ENCODE measurements at places on chromosomes 2 and 18. TPM values are rescaled to one million over a fixed set of nuclear protein-coding genes. Genes with fewer than 3 reads are reported as not detected.

The SERPINB12 gene
- not detected for total RNA-seq

The SERPINB4 gene
- total RNA-seq = not detected

The ZNF521 gene
- total RNA-seq = not detected

DNA sequence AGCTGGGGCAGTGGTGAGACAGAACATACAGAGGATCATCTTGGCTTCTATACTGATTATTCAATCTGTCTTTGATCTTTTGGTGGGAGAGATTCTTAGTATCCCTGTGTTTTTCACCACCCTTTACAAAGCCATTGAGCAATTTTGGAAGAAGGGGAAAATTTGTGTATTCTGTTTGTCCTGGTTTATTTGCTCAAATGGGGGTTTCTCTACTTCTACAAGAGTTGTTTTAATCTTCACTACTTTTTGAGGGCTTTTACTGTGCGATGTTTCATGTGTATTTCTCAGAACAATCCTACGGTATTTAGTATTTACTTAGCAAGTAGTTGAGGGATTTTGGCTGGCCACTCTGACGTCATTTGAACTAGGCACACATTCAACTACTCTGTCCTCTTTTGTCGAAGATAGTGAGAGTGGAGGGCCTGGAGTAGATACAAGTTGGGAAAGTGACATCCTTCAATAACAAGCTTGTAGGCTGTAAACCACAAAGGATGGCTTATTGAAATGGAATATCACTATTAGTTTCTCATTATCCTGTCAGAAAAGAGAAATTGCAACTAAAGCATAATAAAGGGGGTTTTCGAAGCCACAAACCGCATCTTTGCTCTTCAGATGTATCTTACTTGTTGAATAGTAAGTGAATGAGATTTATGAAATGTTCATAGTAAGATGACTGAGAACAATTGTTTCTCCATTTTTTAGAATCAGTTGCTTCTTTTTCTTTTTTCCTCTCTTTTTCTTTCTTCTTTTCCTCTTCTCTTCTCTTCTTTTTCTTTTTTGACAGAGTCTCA lies 24.8 kb downstream of the FMNL2 start:
- no peak for DNase-seq

GRCh38 chr2:62426154-62426912 lies 79.7 kb downstream of the TMEM17 start:
- DNase-seq = no peak

DNA sequence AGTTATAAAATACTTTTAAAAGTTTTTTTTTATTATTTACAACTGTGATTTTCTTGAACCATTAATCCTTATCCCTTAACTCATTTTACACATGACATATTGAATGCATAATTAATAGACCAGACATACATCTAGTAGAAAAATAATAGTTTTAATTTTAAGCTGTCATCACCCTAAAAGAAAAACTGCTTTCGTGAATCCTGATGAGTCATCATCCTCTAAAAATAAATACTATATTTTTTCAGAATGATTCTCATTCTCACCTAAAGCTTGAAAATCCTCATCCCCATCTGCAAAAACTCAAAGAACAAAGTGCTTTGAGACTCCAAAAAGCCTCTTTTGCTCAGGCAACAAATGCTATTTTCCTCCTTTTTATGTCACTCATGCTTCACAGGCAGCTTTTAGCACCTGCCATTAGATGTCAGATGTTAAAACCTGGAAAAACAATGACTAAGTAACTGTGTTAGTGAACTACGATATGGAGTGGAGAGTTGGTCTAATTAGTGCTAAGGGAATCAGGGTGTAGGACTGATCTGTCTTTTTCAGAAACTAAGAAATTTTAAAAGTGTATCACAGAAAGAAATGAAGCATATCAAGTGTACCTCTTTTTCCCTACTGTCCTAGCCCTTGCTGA lies 297.6 kb downstream of the TMX3 start:
- no peak for DNase-seq

- no peak for DNase-seq
Measured at GRCh38 chr2:194917519-194917918, 739.5 kb upstream of the SLC39A10 start.

- DNase-seq = peak; percentile 82
Measured at GRCh38 chr2:8514796-8515758, 166.8 kb upstream of the ID2 start.

GRCh38 chr18:63878925-63879324 lies 8.6 kb upstream of the SERPINB2 start:
- no peak for DNase-seq

GRCh38 chr18:75135158-75135725 lies 73.7 kb downstream of the PTGR3 start:
- DNase-seq = no peak

DNA sequence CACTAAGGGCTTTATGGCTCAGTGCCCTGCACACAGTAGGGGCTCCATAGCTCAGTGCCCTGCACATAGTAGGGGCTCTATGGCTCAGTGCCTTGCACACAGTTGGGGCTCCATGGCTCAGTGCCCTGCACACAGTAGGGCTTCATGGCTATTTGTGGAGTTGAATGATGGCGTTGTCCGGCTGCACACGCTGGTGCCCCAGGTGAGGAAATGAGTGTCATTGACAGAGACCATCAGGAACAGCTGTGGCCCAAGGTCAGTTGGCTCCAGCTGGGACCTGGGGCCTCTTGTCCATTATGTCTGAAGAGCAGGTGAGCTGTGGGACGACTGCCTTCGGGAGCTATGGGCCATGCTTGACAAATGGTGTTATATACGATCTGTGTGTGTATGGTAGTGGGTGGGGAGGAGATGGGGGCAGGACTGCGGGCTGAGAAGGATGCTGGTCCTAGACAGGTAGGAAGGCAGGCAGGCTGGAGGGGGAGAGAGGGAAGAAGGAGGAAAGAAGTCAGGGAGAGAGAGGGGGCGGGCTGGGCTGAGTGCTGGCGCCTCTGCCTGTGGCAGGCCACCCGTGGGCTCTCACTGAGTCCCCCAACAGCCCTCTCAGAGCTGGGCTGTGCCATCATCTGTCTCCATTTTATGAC lies 130.6 kb downstream of the CLIP4 start:
- DNase-seq = no peak

DNA sequence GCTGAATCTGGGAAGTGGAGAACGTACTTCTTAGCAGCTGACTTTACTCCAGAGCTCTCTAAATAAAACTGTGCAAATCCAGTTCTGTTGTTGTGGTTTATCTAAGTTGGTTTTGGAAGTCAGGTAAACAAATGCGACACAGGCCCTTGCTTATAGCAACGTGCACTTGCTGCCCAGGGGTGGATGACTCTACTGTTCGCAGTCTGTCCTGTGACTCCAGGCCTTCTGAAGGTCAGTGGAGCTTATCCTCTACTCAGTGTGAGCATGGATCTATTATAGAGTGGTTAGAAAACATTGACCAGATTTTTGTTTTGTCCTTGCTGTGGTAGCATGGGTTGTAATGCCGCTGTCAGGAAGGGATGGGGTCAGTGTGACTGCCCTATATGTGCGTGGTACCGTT lies 89.1 kb downstream of the ZNF236 start:
- DNase-seq = no peak
